ENCODE measurements at places on chromosomes 6 and 20.

DNA sequence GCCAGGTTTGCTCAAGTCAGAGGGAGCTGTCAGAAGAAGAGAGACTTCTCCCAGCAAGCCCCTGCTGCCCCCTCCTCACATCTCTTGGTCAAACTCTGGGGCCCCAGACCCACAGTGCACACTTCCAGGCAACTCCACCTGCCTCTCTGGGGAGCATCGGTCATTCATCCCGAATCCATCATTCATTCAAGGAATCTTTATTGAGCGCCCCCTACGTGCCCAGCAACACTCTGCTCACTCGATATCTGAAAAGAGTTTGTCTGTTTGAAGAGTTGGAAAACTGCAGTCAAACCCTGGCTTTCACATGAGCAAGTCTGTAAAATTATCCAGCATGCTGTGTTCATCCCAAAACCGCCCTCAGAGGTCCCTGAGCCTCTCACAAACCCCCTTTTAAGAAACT, 66.2 kb downstream of the PRR18 start:
- DNase-seq, result no peak

- no peak for DNase-seq
These were observed 50.1 kb downstream of the NFATC2 start for GRCh38 chr20:51492167-51493092.

DNA sequence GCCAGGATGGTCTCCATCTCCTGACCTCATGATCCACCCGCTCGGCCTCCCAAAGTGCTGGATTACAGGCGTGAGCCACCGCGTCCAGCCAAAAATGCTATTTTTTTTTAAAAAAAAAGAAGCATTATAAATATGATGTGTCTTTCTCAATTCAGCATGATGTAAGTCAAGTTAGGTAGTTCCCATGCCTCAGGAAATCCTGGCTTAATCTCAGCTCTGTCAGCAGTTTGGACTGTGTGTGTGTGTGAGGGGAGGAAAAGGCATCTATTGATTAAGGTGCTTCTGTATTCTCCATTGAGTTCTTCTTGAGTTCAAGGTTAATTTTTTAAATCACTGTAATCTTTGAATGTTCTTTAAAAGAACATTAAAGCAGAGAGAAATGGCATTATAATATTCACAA, 51.5 kb downstream of the GMDS start:
- no peak for DNase-seq

GRCh38 chr6:165967810-165968407, 199.7 kb downstream of the TBXT start:
- DNase-seq, result no peak

DNA sequence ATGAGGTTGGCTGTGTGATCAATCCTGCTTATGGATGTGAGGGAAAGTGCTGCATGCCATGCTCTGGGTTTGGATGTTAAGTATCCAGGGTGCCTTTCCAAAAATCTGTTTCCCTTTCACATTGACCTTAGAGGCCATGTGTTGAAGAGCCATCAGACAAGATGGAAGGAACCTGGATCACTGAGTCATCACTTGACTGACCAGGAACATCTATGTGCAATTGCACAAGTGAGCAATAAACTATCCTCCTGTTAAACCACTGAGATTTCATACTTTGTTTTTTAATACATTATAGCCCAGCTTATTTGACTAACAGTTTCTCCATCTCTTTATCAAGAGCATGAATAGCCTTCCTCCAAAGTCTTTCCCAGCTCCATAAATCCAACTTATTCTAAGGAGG, 17.8 kb upstream of the TMEM14A start:
- no peak for DNase-seq

- DNase-seq, result no peak
These were observed 256.2 kb upstream of the MANEA start for GRCh38 chr6:95321126-95321525.

Data from effector memory CD4-positive, alpha-beta T cell (primary cell).